Upper lobe of right lung (tissue), 1 donor: ENCODE measurements at places on chromosomes 6 and 20. TPM values are rescaled to one million over a fixed set of nuclear protein-coding genes. Genes with fewer than 3 reads are reported as not detected.
A peak's percentile ranks its signal among the peaks of the same experiment; 100 is the strongest.

The NECAB3 gene
- 56.2 TPM for total RNA-seq

DNA sequence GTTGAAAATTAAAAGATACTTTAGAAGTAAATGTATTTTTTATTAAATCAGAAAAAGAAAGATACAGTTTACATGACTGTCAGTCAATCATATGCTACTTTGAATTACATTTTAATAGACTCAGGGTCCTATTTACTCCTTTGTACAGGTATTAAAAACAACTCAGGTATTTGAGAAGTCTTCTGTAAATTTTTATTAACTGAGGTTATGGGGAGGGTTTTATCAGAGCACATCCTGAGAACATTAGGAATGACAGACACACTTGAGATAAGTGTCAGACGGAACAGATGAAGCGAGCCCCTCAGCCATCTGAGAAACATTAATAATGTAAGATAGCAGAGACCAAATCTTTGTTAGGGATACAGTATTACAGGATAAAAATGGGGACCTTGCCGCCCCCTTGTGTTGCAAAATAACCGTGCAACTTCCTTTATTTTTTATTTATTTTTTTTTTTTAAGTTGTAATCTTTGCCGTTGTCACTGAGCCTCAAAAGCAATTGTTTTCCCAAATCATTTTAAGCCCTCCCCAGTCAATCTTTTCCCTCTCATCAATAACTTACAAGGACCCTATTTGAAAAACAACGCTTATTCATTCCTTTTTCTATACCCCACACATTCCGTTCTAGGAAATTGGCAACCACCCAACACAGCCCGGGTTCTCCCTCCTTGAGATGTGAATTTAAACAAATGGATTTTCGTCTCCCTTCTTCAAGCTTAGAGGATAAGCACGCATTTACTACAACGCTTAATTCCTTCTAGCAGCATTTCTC is 126.7 kb downstream of the BCAS1 start:
- no peak for DNase-seq
- H3K4me1 ChIP-seq, result peaks cover 27% of the 10 kb centered on the region
- H3K27me3 ChIP-seq, result no peaks in the 10 kb centered on the region
- no peak overlapping the region for H3K27ac ChIP-seq
- H3K4me3 ChIP-seq, result peak overlapping the region; percentile 14

DNA sequence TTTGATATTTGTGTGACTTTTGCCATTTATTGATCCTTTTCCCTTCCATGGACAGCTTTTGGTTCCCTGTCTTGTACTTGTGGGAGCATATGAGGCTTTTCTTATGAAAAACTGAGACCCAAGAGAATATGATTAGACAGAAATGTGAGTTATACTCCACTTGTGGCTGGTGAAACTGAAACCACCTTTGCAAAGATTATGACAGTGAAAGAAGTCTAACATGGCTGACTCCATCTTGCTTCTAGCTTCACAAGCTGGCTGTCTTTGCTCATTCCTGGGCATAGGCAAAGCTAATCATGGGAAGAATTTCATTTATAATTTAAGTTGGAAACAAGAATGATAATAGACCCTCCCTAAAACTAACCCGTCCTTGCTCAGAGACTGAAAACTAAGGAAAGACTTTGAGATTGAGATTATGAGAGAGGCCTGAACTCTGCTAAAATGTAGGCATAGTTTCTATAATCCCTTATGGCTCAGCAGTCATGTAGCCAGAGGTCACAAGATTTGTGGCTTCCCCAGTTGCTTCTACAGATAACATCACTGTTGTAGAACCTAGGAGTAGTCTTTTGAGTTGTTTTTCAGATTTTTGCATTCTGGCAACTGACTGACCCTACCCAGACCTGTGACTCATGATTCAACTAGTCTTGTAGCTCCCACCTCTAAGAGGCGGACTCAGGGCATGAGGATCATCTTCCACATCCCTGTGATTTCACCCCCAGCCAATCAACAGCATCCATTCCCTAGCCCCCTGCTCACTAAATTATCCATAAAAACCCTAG is 50.9 kb upstream of the CD2AP start:
- H3K4me3 ChIP-seq, result no peak overlapping the region
- no peak for DNase-seq
- H3K27me3 ChIP-seq, result no peaks in the 10 kb centered on the region
- H3K4me1 ChIP-seq, result no peaks in the 10 kb centered on the region

GRCh38 chr6:19204445-19204844 is 632.7 kb upstream of the ID4 start:
- H3K27me3 ChIP-seq, result no peaks in the 10 kb centered on the region
- no peak overlapping the region for H3K4me3 ChIP-seq
- no peak overlapping the region for H3K27ac ChIP-seq
- H3K4me1 ChIP-seq, result no peaks in the 10 kb centered on the region
- H3K36me3 ChIP-seq, result no peaks in the 10 kb centered on the region
- DNase-seq, result no peak

DNA sequence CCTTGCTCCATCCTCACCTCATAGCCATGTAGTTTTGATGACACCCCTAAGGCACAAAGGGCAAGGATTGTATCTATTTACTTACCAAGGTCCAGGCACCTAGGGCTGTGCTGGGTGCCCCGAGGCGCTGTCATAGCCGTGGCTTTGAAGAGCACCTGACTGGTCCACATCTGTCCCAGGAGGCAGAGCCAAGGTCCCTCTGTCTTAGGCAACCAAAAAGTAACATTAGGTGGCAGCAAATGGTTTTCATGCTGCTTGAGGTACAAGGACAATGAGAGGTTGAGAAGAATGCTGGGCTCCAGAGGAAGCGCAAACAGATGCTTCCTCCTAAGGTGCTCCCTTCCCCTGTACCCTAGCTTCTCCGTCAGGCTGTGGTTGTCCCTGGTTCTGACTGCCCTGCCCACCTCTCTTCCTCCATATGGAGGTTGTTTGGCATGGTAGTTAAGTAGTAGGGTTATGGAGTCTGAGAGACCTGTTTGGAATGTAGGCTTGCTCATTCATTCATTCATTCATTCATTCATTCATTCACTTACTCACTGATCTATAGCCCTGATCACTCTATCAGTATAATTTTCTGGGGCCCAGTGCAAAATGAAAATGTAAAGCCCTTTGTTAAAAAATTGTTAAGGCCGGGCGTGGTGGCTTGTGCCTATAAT is 3.0 kb upstream of the UQCC2 start:
- no peaks in the 10 kb centered on the region for H3K27me3 ChIP-seq
- H3K4me1 ChIP-seq, result peaks cover 34% of the 10 kb centered on the region
- no peaks in the 10 kb centered on the region for H3K36me3 ChIP-seq

DNA sequence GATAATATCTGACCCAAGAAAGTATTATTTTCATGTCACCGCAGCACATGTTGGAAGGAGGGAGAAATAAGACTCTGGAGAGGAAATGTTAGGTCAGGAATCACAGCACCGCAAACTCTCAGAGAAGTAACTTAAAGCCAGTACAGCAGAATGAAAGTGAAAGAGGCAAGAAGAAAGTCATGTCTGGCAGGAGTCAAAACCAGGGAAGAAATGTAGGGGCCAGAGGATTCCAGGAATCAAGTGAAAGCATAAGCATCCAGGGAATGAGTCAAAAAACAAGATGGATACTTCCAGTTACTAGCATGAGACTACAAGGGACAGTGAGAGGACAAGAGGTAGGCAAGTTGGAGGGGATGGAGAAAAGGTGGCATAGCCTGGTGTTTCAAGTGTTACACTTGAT is 80.4 kb downstream of the AK9 start:
- no peak for DNase-seq
- H3K36me3 ChIP-seq, result no peaks in the 10 kb centered on the region
- H3K27me3 ChIP-seq, result no peaks in the 10 kb centered on the region
- no peak overlapping the region for H3K27ac ChIP-seq
- no peak overlapping the region for H3K4me3 ChIP-seq

GRCh38 chr6:37546141-37546871 is 46.6 kb upstream of the CCDC167 start:
- H3K27me3 ChIP-seq, result peaks cover 9% of the 10 kb centered on the region
- no peak for DNase-seq
- H3K4me3 ChIP-seq, result no peak overlapping the region
- no peaks in the 10 kb centered on the region for H3K4me1 ChIP-seq
- H3K36me3 ChIP-seq, result no peaks in the 10 kb centered on the region
